NCI-H748 treated with DMSO at 0.1 percent for 48 hours (cell line): ENCODE measurements at places on chromosomes 6 and 20.

GRCh38 chr20:32569380-32570305 is 15.5 kb downstream of the NOL4L start:
- DNase-seq = no peak

- no peak for DNase-seq
These were observed 76.6 kb downstream of the SOD2 start for GRCh38 chr6:159616456-159616855.

GRCh38 chr6:90268178-90268577 is 28.5 kb downstream of the BACH2 start:
- DNase-seq = no peak

GRCh38 chr6:53567701-53568100 is 22.8 kb upstream of the GCLC start:
- DNase-seq = no peak

- DNase-seq = no peak
These were observed 14.3 kb downstream of the HRH3 start for GRCh38 chr20:62205618-62206387.
